ENCODE measurements at places on chromosomes 6 and 20.

- DNase-seq, result peak; percentile 33
Measured at GRCh38 chr6:163667372-163668060, 253.0 kb downstream of the QKI start.

- no peak for DNase-seq
Measured at GRCh38 chr6:86856379-86856778, 80.9 kb upstream of the HTR1E start.

GRCh38 chr6:39785281-39785680 is 6.9 kb upstream of the DAAM2 start:
- DNase-seq, result no peak

GRCh38 chr6:139337001-139337400 is 37.4 kb downstream of the CITED2 start:
- DNase-seq, result no peak

GRCh38 chr6:21595285-21596144 is 2.0 kb downstream of the SOX4 start:
- DNase-seq, result peak; percentile 6

DNA sequence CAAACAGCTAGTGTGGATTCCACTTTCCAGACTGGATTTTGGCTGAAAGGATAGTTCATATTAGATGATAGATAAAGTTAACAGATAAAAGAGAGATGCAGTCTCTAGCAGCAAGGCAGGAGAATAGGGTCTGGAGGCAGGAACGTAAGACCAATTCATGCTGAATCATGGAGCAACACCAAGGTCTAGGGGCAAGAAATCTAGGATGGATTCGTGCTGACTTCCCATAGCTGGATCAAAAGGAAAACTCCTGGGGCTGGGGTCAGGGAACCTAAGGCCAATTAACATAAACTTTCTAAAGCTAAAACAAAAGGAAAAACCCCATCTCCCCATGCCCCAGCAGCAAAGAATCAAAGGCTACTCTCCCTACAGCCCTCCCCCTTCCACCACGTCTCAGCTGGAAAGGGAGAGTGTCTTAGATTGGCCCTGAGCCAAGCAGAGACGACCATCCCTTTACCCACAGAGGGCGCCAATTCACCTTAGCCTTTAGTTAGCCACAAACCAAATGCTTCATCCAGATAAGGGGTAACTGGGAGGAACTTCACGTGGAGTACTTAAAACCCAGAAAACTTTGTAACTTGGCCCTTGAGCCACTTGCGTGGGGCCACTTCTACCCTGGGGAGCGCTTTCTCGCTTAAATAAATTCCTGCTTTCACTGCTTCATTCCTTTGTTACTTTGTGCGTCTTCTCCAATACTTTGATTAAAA is 7.6 kb downstream of the TREM1 start:
- DNase-seq, result peak; percentile 77

DNA sequence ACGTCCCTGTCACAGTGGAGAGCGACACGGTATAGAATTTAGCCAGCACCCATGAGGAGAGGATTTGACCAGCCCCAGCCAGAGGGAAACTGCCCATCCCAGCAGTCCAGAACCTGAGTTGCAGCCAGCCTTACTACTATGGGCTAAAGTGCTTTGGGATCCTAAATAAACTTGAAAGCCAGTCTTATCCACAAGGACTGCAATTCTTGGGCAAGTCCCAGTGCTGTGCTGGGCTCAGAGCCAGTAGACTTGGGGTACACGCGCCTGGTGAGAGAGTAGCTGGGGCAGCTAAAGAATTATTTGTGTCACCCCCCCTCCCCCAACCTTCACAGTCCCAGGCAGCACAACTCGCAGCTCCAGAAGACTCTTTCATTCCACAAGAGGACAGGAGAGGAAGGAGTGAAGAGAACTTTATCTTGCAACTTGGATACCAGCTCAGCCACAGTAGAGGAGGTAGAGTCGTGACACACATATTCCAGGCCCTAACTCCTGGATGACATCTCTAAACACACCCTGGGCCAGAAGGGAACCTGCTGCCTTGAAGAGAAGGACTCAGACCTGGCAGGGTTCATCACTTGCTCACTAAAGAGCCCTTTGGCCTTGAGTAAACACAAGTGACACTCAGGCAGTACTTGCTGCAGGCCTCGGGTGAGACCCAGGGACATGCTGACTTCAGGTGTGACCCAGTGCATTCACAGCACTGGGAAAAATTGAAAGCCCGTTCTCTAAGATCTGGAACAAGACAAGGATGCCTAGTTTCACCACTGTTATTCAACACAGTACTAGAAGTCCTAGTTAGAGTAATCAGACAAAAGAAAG is 100.3 kb downstream of the REV3L start:
- no peak for DNase-seq

GRCh38 chr6:117603821-117604220 is 1.5 kb upstream of the GOPC start:
- DNase-seq, result no peak

GRCh38 chr6:24391756-24392405 is 10.9 kb upstream of the MRS2 start:
- DNase-seq, result no peak

DNA sequence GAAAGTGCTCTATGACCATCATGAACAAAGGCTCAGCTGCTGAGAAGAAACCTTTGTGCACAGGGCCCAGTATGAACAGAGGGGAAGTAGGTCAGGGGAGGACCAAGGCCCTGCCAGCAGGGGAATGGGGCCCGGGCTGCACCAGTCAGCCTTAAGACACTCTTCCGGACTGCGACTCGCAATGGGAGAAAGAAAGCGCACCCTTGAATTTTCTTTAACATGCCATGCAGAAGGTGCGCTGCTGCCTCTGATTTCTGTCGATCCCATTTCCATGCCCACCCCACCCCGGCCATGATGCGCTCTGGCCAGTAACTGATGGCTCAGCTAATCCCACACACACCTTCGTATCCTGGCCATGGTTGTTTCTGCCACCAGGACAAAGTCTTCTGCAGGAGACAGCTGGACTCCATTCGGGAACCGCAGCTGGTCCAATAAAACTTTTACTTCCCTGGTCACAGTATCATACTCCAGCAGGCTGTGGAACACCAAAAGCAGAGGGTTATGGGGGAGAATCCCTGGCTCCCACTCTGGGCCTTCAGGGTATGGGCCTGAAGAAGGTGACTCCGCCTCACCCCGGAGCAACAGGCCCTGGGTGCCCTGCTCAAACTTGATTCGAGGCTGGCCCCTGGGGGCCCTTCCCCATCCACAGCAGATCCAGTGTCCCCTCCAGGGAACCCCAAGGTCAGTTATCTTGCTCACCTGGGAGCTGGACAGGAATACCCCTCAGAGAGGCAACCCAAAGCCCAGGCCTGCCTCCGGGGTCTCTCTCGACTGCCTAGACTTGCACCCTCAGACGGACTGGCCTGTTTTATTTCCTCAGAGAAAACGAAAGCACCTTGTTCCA is 20.3 kb downstream of the CST7 start:
- DNase-seq, result no peak

DNA sequence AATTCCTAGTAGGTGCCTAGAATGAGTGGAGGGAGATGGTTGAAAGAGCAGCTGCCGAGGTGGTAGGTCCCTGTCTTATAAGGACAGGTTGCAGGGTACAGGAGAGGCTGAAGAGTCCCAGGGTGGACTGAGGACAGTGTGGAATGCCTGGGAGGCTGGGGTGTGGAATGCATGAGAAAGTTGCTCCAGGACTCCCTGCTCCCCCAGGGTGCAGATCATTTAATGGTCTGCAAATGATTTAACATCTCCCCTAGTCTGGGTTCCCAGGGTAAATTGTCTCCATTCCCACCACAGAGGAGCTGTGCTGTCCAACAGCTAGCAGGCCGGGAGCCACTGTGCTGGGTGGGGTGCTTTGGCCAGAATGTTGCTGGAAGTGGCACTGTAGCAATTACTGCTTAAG is 76.0 kb downstream of the CD83 start:
- no peak for DNase-seq

DNA sequence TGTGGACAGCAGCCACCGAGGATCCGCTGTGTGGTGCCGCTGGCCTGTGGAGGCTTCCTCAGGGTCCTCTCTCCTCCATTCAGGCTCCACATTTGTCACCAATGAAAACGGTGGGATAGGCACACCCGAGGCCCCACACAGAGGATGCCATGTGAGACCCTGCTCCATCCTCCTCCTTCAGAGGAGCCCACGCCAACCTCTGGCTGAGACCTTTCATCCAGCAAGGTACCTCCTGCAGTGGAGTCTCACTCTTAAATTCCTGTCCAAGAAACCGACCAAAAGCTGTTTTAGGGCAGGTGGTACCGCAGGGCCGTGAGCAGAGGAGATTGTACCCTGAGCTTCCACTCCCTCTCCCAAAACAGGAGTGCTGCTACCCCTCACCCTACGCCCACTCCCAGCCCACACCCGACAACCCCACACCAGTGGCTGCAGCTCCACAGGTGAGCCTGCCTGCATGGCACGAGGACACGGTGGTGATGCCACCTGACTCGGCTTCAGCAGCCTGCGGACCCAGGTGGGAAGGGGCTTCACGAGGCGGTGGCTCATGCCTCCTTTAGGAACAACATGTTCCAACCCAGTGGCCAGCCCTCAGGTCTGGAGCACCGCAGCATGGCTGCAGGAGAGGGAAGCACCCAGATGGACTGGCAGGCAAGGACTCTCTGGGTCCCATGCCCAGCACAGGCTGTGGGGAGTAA is 237.6 kb upstream of the AFDN start:
- DNase-seq, result no peak

GRCh38 chr6:156174031-156174890 is 602.9 kb upstream of the ARID1B start:
- no peak for DNase-seq

- no peak for DNase-seq
Measured at GRCh38 chr6:90495216-90495817, 91.6 kb downstream of the MAP3K7 start.

DNA sequence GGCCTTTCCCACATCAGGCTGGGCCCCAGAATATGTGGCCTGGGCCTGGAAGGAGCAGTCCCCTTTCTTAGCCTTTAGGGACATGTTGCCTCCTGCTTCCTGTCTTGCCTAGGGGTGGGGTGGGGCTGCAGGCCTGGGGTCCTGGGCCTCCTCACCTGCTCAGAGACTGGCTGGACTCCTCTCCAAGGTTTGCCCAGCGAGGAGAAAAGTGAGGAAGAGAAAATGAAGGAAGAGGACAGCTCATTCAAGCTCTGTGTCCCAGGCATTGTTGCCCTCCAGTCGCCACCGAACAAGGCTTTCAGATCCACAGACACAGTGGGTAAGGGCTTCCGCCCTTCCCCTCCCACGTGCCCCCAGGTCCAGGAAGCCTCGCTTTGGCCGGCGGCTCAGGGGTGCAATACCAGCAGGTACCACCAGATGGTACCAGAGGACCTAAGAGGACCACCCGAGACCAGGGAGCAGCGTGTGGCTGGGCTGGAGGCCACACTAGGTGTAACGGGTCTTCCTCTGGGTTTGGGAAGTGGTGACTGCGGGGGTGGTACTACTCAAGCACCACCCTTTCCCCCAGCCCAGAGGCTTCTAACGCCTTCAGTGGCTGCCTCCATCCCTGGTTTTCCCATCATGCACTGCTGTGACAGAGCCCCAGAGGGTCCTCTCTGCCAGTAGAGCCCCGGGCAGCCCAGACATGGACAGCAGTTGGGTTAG is 5.5 kb upstream of the BAK1 start:
- DNase-seq, result peak; percentile 92

- no peak for DNase-seq
Measured at GRCh38 chr6:161792851-161793493, 519.1 kb upstream of the AGPAT4 start.

DNA sequence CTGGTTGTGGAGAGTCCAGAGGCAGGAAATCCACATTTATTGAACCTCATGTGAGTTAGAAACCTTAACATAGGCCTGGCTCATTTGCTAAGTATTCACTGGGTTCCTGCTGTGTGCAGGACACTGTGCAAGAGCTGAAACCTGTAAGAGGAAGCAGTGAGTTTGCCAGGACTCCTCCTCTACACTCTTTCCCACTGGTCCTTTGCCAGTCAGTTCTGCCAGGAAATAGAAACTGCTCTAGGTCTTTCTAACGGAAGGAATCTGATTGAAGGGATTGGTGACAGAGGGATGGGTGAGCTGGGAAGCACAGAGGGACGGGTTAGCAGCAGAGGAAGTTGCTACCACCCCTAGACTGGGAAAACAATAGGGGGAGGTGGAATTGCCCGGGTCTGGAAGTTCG is 234.2 kb upstream of the ECI2 start:
- DNase-seq, result no peak

- no peak for DNase-seq
Measured at GRCh38 chr6:22149096-22149495, 147.7 kb downstream of the PRL start.

GRCh38 chr6:144013486-144013909 is 5.4 kb upstream of the PLAGL1 start:
- peak; percentile 67 for DNase-seq

DNA sequence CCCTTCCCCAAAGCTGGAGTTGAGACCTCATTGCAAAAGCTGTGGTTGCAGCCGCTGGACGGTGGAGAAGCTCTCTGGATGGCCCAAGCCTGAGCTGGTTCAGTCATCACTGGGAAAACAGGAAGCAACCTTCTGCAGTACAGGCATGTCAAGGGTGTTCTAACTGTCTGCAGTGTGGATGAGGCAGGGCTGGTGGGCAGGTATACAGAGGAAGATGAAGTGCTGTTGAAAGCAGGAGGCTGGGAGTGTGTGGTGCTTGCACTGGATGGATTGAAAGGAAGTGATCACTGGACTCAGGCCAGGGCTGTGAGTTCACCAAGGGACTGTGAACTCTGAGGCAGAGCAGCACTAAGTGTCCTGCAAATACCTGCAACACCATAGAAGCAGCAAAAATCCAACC is 89.0 kb upstream of the NOX3 start:
- DNase-seq, result no peak

GRCh38 chr20:50513169-50514034 is 3.2 kb downstream of the PTPN1 start:
- peak; percentile 21 for DNase-seq

DNA sequence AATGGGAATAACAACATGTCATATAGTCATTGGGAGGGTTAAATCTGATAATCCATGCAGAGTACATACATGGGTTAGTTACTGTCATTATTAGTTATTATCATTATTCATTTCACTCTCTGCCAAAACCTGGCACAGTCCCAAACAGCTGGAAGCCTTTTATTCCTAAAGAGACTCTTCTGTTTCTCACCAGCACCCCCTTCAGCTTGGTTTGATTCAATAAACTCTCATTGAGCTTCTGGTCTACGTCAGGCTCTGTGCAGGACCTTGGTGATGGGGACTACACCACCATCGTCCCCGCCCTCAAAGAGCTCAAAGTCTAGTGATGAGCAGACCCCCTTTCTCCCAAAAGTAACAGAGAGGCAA is 2.3 kb downstream of the KCNK15 start:
- no peak for DNase-seq

- no peak for DNase-seq
Measured at GRCh38 chr20:62704341-62704948, 4.2 kb upstream of the NTSR1 start.

Data from CD4-positive, alpha-beta T cell treated with Interleukin-10 for 1 hour (primary cell).